ENCODE measurements at places on chromosomes 16 and 17. TPM values are rescaled to one million over a fixed set of nuclear protein-coding genes. Genes with fewer than 3 reads are reported as not detected.

The TBC1D3 gene
- total RNA-seq: not detected

GRCh38 chr16:85205747-85206471, 93.6 kb upstream of the CIBAR2 start:
- no peaks in the 10 kb centered on the region for H3K27me3 ChIP-seq
- DNase-seq: no peak
- H3K4me3 ChIP-seq: no peak overlapping the region
- H3K36me3 ChIP-seq: 0 out of 2 replicates have a peak, but pooled peaks cover 4% of the 10 kb centered on the region
- no peak overlapping the region for H3K27ac ChIP-seq
- peaks cover 49% of the 10 kb centered on the region for H3K4me1 ChIP-seq

- peak overlapping the region; percentile 25 for H3K27ac ChIP-seq
- peaks cover 54% of the 10 kb centered on the region for H3K4me1 ChIP-seq
- peak; percentile 59 for DNase-seq
- H3K4me3 ChIP-seq: no peak overlapping the region
- H3K36me3 ChIP-seq: peaks cover 30% of the 10 kb centered on the region
Measured at GRCh38 chr17:59845595-59846393, 46.9 kb downstream of the TUBD1 start.

- no peaks in the 10 kb centered on the region for H3K36me3 ChIP-seq
- no peak for DNase-seq
- H3K27ac ChIP-seq: no peak overlapping the region
- no peak overlapping the region for H3K4me3 ChIP-seq
Measured at GRCh38 chr16:4981473-4981872, 23.3 kb downstream of the SEC14L5 start.

DNA sequence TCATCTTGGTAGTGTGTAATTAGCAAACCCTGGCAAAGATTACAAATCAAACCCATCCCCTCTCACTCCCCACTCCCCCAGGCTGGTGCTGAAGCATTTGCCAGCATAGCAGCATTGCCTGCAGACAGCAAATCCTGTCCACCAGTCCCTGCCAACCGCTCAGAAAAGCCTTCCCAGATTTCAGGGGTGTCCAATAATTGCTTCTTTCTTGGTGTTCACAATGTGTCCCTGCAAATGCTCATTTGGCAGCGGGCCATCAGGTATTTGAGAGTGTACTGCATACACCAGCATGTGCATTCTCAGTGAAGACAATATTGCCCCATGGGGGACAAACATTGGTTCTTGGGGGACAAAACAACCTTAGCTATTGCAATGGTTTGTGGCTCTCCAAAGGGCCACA, 28.2 kb downstream of the ORC6 start:
- H3K27ac ChIP-seq: no peak overlapping the region
- H3K27me3 ChIP-seq: no peaks in the 10 kb centered on the region
- H3K36me3 ChIP-seq: no peaks in the 10 kb centered on the region
- DNase-seq: no peak
- no peaks in the 10 kb centered on the region for H3K4me1 ChIP-seq

The NSRP1 gene
- 15.9 TPM for total RNA-seq

- H3K36me3 ChIP-seq: no peaks in the 10 kb centered on the region
- no peak overlapping the region for H3K27ac ChIP-seq
- no peak for DNase-seq
- no peak overlapping the region for H3K4me3 ChIP-seq
Measured at GRCh38 chr16:25065899-25066298, 45.6 kb upstream of the LCMT1 start.

DNA sequence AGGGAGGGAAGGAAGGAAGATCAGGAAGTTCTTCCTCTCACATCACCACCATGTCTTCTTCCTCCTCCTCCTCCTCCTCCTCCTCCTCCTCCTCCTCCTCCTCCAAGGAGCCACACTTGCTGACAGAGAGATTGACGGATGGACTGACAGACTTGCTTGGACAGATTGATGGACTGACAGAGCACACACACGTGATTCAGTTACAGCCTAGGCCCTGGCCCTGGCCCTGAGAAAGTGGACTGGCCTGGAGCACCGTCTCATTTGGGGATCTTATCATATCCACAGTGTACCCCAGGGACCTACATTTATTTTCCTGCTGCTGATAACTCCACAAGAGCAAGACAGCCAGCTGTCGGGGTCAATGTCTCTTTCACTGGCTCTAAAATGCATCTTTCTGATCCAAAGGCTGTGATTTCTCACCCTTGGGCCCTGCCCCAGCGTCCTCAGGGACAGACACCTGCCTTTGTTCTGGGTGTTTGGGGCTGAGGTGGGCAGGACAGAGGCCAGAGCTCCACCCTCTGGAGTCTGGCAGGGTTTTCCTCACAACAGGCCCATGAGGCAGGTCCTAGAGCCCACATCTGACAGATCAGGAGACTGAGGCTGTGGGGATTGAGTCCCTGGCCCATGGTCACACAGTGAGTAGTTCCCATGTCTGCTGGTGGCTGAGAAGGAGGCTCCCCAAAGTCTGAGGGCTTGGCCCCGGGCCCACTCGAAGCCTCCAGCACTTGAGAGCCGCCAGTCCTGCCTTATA, 2.3 kb upstream of the P2RX1 start:
- DNase-seq: no peak
- 0 out of 2 replicates have a peak, but pooled peaks cover 5% of the 10 kb centered on the region for H3K36me3 ChIP-seq
- no peak overlapping the region for H3K4me3 ChIP-seq
- peaks cover 42% of the 10 kb centered on the region for H3K4me1 ChIP-seq
- H3K27ac ChIP-seq: no peak overlapping the region

GRCh38 chr16:84323606-84324005, 28.9 kb downstream of the WFDC1 start:
- 0 out of 2 replicates have a peak, but pooled peaks cover 3% of the 10 kb centered on the region for H3K27me3 ChIP-seq
- H3K27ac ChIP-seq: no peak overlapping the region
- DNase-seq: no peak

GRCh38 chr16:27786221-27786922, 236.4 kb downstream of the KATNIP start:
- H3K4me1 ChIP-seq: no peaks in the 10 kb centered on the region
- H3K4me3 ChIP-seq: no peak overlapping the region
- DNase-seq: no peak
- H3K36me3 ChIP-seq: no peaks in the 10 kb centered on the region
- no peaks in the 10 kb centered on the region for H3K27me3 ChIP-seq

The FBXW10 gene
- total RNA-seq: 0.05 TPM

- H3K27ac ChIP-seq: no peak overlapping the region
- H3K36me3 ChIP-seq: no peaks in the 10 kb centered on the region
- no peaks in the 10 kb centered on the region for H3K27me3 ChIP-seq
- H3K4me3 ChIP-seq: no peak overlapping the region
- no peak for DNase-seq
Measured at GRCh38 chr16:23786964-23787561, 32.2 kb downstream of the CHP2 start.

The CCL11 gene
- total RNA-seq: not detected

GRCh38 chr17:82334204-82334621, 647 bp upstream of the SECTM1 start:
- H3K27me3 ChIP-seq: peaks cover 4% of the 10 kb centered on the region
- H3K4me1 ChIP-seq: peaks cover 71% of the 10 kb centered on the region
- H3K27ac ChIP-seq: no peak overlapping the region
- H3K36me3 ChIP-seq: no peaks in the 10 kb centered on the region
- peak overlapping the region; percentile 52 for H3K4me3 ChIP-seq
- DNase-seq: no peak

The SLC5A11 gene
- total RNA-seq: not detected

DNA sequence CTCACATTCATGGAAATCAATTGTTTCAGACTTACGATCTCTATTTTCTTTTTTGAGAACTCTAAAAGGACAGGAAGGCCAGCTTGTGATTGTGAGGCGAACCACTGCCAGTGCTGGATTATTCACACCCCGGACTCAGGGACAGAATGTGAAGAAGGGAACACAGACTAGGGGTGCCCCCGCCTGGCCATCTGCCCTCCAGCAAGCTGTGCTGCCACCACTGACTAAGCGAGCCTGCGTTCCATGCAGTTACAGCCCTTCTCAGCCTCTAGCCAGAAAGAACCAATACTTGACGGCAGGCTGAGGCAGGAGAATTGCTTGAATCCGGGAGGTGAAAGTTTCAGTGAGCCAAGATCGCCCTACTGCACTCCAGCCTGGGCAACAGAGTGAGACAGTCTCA, 2.8 kb downstream of the HAGH start:
- no peak overlapping the region for H3K27ac ChIP-seq
- DNase-seq: peak; percentile 20
- H3K4me1 ChIP-seq: peaks cover 24% of the 10 kb centered on the region
- H3K36me3 ChIP-seq: peaks cover 3% of the 10 kb centered on the region
- no peaks in the 10 kb centered on the region for H3K27me3 ChIP-seq
- no peak overlapping the region for H3K4me3 ChIP-seq

GRCh38 chr16:65679785-65680184, 557.9 kb upstream of the CDH11 start:
- H3K36me3 ChIP-seq: no peaks in the 10 kb centered on the region
- no peaks in the 10 kb centered on the region for H3K27me3 ChIP-seq
- H3K4me1 ChIP-seq: no peaks in the 10 kb centered on the region
- H3K27ac ChIP-seq: no peak overlapping the region
- DNase-seq: no peak

- peak overlapping the region; percentile 55 for H3K27ac ChIP-seq
- H3K4me1 ChIP-seq: peaks cover 33% of the 10 kb centered on the region
Measured at GRCh38 chr16:87541147-87541871, 48.5 kb upstream of the ZCCHC14 start.

GRCh38 chr16:2686912-2687507, 4.7 kb downstream of the KCTD5 start:
- H3K27me3 ChIP-seq: no peaks in the 10 kb centered on the region
- H3K4me1 ChIP-seq: no peaks in the 10 kb centered on the region
- DNase-seq: no peak
- H3K27ac ChIP-seq: no peak overlapping the region
- H3K4me3 ChIP-seq: no peak overlapping the region
- peaks cover 25% of the 10 kb centered on the region for H3K36me3 ChIP-seq

GRCh38 chr16:64991001-64991400, 130.9 kb downstream of the CDH11 start:
- DNase-seq: no peak
- no peak overlapping the region for H3K27ac ChIP-seq
- peaks cover 52% of the 10 kb centered on the region for H3K36me3 ChIP-seq
- no peaks in the 10 kb centered on the region for H3K27me3 ChIP-seq

- H3K4me1 ChIP-seq: peaks cover 43% of the 10 kb centered on the region
- peak; percentile 76 for DNase-seq
- no peaks in the 10 kb centered on the region for H3K36me3 ChIP-seq
- no peak overlapping the region for H3K4me3 ChIP-seq
- no peaks in the 10 kb centered on the region for H3K27me3 ChIP-seq
Measured at GRCh38 chr17:7750321-7750821, 32.8 kb downstream of the DNAH2 start.

The KRT32 gene
- not detected for total RNA-seq

The TEKT5 gene
- total RNA-seq: not detected

DNA sequence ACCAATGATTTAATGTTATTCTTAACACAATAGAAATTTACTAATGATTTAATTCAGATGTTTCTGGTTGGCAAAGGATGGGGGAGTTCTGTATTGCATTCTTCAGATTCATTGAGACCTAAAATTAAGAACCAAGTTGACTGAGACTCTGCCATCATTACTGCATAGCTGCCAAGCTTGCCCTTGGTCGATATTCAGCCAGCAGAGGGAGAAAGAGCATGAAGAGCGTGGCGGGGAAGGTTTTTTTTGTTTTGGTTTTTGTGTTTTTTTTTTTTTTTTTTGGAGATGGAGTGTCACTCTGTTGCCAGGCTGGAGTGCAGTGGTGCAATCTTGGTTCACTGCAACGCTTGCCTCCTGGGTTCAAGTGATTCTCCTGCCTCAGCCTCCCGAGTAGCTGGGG, 659.4 kb upstream of the EEF2KMT start:
- H3K4me1 ChIP-seq: no peaks in the 10 kb centered on the region
- no peak for DNase-seq
- no peaks in the 10 kb centered on the region for H3K36me3 ChIP-seq
- H3K4me3 ChIP-seq: no peak overlapping the region
- no peak overlapping the region for H3K27ac ChIP-seq

GRCh38 chr17:36939802-36940312, 2.6 kb downstream of the LHX1 start:
- DNase-seq: no peak
- H3K27me3 ChIP-seq: peaks cover 97% of the 10 kb centered on the region
- no peak overlapping the region for H3K27ac ChIP-seq
- no peak overlapping the region for H3K4me3 ChIP-seq
- H3K36me3 ChIP-seq: no peaks in the 10 kb centered on the region
- H3K4me1 ChIP-seq: peaks cover 27% of the 10 kb centered on the region
